ENCODE measurements at places on chromosomes 4 and X.

DNA sequence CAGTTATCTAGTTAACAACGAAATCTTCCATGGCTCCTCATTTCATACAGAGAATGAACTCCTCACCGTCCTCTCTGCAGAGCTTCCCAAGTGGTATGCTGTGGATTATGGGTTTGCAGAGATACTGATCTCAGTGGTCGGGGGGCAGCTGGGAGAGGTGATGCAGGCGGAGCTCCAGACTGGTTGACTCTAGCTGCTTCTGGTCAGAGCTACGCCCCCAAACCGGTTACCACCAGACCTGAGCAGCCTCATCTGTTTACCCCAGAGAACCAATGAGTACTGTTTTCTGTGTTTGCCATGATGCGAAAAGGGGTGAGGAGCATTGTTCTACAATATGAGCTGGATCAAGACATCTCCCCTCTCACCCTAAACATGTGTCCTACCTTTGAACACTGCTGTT is 135.7 kb upstream of the PLAC1 start:
- no peak for DNase-seq

DNA sequence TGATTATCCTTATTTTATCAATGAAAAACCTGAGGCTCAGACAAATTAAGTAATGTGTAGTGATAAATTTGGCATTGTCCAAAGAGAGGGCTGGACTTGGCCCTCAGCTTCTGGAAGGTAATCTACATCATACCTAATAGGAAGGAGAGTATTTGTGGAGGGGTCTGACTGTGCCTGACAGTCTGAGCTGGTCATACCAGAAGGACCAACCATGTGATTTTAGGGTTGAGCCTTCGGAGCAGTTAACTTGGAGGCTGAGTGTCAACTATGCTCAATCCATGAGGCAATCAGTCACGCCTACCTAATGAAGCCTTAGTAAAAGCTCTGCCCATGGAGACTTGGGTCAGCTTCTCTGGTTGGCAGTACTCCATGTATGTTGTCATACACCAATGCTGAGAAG is 136.4 kb downstream of the CPE start:
- no peak for DNase-seq

DNA sequence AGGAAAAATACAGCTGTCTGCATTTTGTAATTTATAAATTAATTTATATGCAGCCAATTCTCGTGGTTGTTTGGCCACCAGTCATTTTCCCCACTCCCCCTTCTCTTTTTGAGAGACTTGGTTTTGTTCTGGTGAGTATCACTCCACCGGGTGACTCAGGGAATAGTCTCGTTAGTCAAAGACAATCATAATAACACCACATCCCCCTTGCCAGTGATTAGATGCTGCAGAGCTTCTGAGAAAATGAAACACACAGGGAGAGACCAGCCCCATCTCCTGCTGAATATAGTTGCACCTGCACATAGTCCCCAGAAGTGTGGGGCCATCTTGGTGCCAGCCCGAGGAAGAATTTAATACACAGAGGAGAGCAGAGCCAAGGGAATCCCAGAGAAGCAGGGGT is 8.0 kb upstream of the FNIP2 start:
- no peak for DNase-seq

GRCh38 chr4:122711919-122712318 is 20.6 kb upstream of the BBS12 start:
- no peak for DNase-seq

DNA sequence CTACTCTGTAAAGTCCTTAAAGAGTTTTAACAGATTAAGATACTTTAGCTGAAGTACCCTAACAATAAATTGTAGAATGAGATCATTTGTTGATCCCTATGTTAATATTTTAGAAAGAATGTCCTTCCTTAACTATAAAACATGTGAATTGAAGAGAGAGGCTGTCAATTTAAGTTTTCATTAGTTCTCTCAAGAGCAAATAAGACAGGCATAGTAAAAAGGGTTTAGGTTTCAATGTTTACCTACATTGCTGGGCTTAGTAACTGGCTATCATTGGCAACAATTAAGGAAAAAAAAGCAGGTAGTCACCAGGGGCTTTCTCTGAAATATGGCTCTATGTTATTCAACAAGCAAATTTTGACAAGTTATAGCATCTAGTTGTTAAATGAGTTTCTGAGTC is 91.5 kb downstream of the ATRX start:
- no peak for DNase-seq

GRCh38 chrX:64571011-64571410 is 175.8 kb upstream of the MTMR8 start:
- DNase-seq: no peak

All from ureter (tissue), 1 donor.